HAP-1 (cell line): ENCODE measurements at places on chromosomes 12 and 14.

DNA sequence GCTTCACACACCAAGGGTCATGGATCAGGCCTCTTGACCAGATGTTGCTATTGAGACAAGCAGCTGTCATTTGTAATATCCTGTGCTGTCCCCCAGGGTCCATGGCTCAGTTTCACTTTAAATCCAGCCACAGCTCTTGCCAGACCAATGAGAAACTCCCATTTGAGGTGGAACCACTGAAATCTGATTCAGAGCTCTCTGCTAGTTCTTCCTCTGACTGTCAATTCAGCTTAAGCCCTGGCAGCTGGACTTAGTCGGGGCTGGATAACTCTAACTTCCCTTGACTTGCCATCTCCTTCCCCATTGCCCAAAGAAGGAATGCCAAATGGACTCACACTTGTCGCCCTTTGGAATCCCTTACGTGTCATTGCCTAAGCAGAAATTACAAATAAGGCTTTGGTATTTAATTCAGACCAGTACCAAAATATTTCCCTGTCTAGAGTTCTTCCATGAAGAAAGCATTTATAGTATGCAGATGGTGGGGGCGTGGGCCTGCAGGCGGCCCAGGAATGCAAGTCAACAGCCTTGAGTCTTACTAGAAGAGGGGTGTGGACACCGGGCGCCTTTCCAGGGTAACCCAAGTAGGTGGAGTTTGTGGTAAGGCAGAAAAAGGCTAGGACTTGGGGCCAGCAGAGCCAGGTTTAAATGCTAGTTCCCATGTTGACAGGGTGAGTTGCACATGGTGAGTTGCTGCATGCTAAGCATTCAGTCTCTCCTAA is 96.9 kb upstream of the TMPO start:
- DNase-seq = peak; percentile 39

GRCh38 chr14:50082784-50083466 is 33.4 kb downstream of the VCPKMT start:
- DNase-seq = no peak

DNA sequence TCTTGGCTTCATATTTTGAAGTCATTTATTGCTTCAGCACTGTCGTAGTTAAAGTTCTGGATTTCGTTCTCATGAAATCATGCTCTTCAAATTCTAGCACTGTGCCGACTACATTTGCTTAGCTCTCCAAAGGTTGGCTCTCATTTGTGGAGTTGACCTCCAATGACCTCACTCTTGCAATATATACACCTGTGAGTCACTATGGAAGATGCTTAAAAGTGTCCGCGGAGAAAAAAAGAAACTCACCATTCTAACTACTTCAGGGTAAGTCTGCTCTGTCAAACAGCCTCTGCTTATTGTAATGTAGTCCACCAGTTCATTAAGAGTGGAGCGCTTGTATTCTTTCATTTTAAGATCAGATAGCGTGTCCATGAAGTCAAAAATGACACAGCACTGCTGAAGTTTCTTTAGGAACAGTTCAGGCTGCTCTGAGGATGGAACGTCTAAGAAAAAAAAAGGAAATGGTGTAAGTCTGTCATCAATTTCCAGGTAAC is 89.7 kb downstream of the PPP2R5E start:
- no peak for DNase-seq

GRCh38 chr12:71469258-71469750 is 29.7 kb downstream of the LGR5 start:
- no peak for DNase-seq

DNA sequence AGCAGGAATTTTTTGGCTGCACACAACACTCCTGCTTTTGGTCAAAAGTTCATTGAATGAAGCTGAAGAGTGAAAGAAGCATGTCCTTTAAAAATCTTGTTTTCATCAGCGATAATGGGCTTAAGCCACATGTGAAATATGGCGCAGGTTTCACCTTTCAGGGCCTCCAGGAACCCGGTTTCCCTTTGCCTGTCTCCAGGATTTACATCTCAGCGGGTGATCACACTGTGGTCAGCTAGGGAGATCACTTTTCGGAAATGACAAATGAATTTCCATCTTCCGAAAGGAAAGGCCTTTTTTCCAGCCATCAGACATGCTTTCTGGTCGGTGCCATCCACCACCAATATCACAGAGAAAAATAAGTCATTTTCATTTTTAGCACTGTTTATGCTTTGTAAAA is 727.1 kb upstream of the TBX3 start:
- DNase-seq = no peak

DNA sequence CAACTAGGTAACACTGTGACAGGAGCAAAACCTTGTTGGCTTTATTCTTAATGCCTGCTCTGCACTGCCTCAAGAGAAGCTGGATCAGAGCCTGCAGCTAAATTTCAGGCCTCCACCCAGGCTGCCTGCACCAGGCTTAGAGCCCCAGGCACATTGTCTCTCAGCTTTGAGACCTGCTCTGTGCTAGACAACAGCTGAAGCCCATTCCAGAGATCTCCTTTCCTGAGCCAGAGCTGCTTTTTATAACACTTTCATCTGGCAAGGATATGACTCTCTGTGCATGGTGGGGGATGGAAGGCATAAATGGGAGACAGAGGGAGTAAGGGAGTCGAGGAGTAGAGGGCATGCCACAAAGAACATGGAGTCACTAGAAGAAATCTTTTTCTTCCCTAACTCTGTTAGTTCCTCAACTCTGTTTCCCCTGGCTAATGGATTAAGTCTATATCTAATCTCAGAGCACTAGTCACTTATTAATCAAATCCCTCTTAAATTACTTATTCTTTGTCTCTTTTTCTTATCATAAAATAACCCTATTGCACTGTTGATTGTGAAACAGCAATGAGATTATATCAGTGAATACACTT is 27.1 kb upstream of the LUM start:
- DNase-seq = no peak

GRCh38 chr12:106586803-106587684 is 4.2 kb downstream of the RFX4 start:
- no peak for DNase-seq

- no peak for DNase-seq
Measured at GRCh38 chr14:96221841-96222240, 17.2 kb downstream of the BDKRB2 start.

GRCh38 chr12:43309959-43310358 is 242.0 kb downstream of the ADAMTS20 start:
- DNase-seq = no peak
